ENCODE measurements at places on chromosomes 12 and 14. TPM values are rescaled to one million over a fixed set of nuclear protein-coding genes. Genes with fewer than 3 reads are reported as not detected.

DNA sequence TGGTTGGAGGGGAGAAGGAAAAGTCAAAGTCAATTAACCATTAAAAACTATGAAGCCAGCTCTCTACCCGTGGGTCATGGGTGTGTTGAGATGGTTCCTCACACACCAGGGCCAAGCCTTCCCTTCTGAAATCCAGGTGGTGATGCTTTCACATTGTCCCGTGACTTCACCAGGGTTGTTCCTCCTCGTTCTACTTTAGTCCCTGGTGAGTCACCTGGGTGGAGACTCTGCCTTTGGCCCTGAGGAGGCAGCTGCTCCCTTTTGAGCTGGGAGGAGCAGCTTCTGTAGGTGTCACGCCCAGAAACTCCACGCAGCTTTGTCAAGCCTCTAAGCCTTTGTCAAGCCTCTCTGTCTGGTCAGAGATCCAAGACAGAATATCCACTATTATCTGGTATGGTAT, 348.3 kb downstream of the BMP4 start:
- peak; percentile 91 for DNase-seq

GRCh38 chr14:61113561-61114225, 132.6 kb downstream of the SLC38A6 start:
- DNase-seq = no peak

DNA sequence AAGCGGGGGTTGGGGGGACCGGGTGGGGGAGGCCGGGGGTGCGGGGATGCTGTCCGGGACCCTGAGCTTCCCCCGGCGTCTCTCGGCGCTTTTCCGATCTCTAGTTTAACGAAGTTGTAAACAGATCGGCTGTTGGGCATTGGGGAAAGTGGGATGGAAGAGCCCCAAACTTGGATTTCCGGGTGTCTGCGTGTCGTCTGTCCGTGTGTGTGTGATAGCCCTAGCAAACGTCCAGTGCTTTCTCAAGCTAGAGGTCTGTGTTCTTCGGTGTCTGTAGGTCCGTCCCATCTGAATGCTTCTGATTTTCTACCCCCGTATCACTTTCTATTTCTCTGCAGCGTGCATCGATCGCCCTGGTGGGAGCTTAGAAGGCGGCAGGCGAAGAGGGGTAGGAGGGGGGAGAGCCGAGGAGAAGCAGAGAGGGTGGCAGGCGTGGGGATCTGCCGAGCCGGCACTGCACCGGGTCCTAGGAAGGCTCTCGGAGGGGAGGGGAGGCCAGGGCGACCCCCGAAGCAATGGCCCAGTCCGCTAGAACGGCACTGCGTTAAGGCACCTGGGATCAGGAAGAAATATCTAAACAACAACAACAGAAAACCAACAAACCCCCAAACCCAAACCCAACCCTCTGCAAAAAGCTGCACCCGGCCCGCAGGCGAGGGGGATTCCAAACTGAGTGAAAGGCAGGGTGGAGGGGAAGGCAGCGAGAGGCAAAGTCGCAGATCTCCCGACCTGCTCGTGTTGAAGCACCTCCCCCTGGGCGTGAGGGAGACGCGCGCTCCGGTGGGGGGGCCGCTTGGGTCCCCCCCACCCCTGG, 1.0 kb downstream of the KCNA1 start:
- DNase-seq = no peak

- DNase-seq = peak; percentile 39
These were observed 2.5 kb upstream of the UTP20 start for GRCh38 chr12:101277443-101277842.

Gene TROAP
- total RNA-seq = 5.2 TPM

GRCh38 chr12:54006559-54007220, 2.1 kb upstream of the HOXC8 start:
- no peak for DNase-seq

GRCh38 chr14:34322940-34323418, 139.1 kb downstream of the SPTSSA start:
- peak; percentile 35 for DNase-seq

DNA sequence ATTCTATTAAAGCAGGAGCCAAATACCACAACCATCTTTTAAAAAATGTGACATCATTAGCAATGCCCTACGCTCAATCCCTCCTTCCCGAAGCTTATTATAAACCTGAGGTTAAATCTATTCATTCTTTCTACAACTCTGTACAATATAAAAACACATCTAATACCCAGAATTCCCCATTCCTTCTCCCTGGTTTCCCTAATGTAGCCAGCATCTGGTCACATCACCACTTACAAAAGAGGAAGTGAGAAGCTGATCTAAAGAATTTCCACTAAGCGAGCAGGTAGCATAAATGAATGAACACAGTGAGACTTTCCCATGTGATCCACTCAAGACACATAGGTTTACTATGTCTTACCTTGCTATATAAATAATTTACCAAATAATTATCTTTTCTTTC, 90.4 kb downstream of the LRP6 start:
- no peak for DNase-seq

Gene TTC9
- 9.7 TPM for total RNA-seq

Data from bronchial epithelial cell (primary cell).